Activated CD8-positive, alpha-beta memory T cell treated with anti-CD3 and anti-CD28 coated beads, Interleukin-2, amount 50 U/mL, for 48 hours (primary cell): ENCODE measurements at places on chromosomes 5 and 9.

- DNase-seq, result no peak
Observed at GRCh38 chr5:40551496-40552491, 127.9 kb upstream of the PTGER4 start.

- no peak for DNase-seq
Observed at GRCh38 chr5:59704936-59705335, 188.6 kb downstream of the PDE4D start.

DNA sequence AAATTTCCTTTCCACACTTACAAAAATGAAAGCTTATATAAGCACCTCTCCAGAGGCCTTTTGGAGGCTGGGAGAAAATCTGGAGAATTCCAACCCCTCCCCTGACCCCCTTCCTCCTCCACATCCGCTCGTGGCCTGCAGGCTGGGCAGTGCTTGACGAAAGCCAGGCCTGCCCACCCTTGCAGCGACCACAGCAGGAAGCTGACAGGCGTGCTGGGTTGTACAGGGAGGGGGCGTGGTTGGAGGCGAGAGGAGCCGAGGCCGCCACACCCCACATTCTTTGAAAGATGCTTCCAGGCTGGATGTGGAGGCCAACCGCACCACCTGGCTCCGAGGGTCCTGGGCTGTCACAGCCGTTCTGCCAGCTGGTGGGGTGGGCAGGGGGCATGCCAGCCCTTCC lies 47.8 kb upstream of the IER5L start:
- DNase-seq, result no peak

DNA sequence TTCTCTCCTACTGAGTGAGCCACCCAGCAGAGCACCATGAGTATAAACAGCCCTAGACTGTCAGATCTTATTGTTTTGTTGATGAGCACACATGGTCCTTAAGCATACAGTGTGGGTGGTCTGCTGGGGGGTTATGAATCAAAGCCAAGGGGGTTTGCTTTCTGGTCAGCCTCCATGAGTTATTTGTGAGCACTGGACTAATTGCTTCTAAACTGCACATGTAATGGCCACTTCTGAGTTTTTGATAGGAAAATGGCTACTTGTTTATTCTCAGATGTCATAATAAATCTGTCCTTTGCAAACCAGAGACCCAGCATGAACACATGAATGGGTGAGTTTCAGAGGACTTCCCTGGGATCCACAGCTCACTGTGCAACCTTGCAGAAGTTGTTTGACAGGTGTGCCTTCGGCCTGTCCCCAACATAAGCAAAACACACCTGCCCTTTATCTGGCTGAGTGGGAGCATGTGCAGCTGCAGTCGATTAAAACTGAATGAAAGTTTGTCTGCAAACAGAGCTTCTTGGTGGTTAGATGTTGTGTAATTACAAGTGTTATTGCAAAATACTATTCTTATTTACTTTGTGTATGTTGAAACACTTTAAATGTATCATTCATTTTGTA lies 35.9 kb downstream of the MAMDC2 start:
- DNase-seq, result no peak

GRCh38 chr9:37693260-37693659 lies 42.5 kb downstream of the FRMPD1 start:
- no peak for DNase-seq

DNA sequence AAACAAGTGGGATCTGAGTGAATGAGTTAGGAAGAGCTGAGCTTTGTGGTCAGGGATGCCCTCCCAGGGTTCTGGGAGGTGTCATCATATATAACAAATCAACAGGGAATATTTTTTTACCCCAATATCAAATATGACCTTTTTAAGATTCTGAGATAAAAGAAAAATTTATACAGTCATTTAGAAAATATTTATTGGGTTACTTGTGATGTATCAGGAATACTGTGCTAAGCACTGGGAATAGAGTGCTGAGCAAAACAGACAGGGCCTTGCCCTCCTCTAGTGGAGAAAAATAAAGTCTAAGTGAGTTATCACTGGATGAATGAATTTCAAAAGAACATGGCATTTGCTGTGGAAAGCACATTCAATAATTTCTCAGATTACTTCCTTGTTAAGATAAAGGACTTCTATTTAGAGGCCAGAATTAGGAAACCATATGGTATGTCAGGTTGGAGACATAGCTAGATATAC lies 102.9 kb downstream of the BOD1 start:
- DNase-seq, result no peak

- no peak for DNase-seq
Observed at GRCh38 chr9:22285066-22285465, 161.6 kb upstream of the DMRTA1 start.

GRCh38 chr5:179840766-179841165 lies 17.9 kb downstream of the MRNIP start:
- no peak for DNase-seq

DNA sequence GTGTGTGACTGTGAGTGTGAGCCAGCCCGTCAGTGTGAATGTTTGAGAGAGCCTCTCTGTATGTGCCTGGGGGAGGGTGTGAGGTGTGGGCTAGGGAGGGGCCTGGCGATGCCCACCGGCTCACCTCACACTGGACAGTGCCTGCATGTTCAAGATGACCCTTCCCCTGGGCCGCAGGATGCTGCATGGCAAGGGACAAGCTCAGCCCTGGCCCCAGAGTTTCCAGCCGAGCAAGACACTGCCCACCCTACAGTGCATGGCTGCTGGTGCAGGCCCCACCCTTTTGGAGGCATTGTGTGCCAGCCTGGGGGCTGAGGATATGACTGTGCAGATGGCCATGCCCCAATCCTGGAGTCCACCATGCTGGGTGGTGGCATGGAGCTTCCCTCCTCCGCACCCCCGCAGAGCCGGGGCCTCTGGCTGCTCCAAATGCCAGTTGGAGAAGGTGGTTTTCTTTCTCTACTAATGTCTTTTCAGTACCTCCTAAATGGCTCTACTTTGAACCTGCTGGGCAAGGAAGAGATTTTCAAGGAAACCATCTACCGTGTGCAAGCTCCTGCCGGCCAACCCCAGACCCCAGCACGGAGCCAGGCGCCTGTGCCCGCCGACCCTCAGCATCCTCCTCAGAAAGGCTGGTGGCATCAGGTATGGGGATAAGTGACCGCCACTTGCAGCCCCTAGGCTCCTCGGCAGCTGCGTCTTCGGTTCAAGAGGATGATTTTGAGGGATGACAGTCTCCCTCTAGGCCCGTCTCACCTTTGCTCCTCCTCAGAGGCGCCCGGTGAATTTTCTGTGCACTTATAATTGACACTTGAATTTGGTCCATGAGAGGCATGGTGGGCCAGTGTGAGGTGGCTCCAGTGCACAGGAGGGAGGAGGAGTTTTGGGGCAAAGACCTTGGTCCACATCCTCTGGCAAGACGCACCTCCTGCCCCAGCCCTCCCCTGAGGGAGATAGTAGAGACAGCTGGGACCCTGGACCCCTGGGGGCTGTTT lies 27.7 kb downstream of the FGD3 start:
- DNase-seq, result no peak

GRCh38 chr5:155905364-155905763 lies 421.6 kb upstream of the SGCD start:
- no peak for DNase-seq

DNA sequence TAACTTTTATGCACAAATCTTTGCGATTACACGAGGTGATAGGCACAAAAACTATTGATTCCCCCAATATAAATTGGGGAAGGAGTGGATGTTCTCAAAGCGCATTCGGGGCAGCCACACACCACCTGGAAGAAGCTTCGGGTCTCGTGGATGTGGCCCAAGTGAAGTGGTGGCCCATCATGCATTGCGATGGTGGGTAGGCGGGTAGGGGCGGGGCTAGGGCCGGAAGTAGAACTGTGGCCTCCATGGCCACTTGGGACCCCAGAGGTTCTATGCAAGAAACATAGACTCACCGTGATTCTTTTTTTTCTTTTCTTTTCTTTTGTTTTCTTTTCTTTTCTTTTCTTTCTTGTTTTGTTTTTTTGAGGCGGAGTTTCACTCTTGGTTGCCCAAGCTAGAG lies 86.4 kb upstream of the SLC44A1 start:
- no peak for DNase-seq

GRCh38 chr9:81088341-81088740 lies 601.0 kb downstream of the TLE1 start:
- DNase-seq, result no peak

GRCh38 chr5:159912033-159912800 lies 4.1 kb upstream of the ADRA1B start:
- no peak for DNase-seq

- DNase-seq, result no peak
Observed at GRCh38 chr5:3179220-3179619, 416.4 kb upstream of the IRX1 start.

GRCh38 chr5:122997294-122997693 lies 39.2 kb downstream of the PPIC start:
- no peak for DNase-seq

DNA sequence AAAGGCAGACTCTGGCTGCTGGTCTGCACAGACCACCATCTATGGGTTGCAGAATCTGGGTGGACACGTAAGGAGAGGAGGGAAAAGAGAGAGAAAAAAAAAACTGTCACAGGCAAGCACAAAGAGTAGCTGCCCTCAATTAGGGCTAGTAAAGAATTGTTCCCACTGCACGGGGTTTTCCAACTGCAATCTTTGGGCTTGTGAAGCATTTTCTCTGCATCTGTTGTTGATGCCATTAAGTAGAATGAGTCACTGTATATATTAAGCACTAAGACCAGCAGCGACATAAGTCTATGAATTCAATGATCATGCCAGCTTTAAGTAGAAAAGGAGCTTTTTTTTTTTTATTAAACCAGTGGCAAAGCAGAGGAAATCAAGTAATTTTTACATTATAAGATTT lies 40.2 kb downstream of the MED10 start:
- DNase-seq, result no peak

- no peak for DNase-seq
Observed at GRCh38 chr9:135508211-135508820, 7.8 kb downstream of the MRPS2 start.
